ENCODE measurements at places on chromosomes 7 and 10. TPM values are rescaled to one million over a fixed set of nuclear protein-coding genes. Genes with fewer than 3 reads are reported as not detected.

DNA sequence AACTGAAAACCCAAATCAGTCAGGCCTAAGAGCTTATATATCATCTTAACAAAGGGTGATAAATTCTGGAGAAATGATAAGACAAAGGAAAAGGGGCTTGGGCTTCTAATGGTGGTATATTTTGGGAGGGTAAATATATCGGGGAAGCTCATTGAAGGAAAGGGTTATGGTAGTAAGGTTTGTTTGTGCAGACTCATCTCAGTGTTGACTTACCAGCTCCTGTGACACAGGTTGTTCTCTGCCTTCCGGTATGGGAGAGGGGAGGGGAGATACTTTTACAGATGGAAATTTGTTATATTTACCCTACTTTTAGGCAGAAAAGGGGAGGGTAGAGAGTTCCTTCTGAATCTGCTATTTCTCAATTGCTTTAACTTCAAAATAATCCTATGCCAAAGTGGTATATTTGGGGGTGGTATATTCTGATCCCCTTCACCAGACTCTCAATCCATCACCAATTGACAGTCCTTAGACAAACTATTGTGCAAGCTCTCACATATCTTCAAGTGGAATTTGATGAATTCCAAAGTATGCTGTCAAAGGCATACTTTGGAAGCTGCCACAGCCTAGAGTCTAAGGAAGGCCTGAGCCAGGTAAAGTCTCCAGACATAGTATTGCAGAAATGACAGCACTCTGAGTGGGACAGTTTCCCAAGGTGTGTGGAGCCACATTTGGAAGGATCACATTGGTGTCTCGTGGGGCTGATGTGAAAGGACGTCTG lies 13.3 kb upstream of the PAPSS2 start:
- no peak for DNase-seq

DNA sequence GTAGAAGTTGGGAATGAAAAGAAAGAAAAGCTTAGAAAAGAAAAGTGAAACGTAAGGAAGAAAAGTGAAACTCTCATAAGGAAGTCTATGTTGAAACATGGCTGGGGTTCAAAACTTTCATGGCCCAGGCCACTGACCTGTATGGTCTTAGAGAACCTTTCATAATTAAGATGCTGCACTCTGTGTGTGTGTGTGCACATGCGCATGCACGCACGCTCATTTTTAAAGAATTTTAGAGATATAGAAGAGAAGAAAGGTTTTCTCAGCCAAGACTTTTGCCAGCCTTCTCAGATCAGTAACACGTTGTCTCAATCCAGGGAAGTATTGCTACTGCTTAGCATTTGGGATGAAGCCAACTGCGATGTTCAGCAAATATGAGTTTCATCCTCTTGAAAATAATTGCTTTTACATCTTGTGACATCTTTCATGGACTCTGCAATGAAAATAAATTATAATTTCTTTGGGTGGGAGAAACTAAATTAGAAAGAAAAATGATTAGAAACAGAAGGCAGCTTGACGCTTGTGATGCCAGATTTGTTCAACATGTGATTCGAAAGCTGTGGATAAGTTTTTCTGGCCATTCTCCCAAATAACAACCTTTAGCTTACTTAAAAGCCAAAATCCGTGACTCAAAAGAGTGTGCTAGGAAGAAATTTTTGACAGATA lies 16.2 kb upstream of the SLC26A4 start:
- no peak for DNase-seq

- no peak for DNase-seq
These were observed 11.6 kb upstream of the DNMBP start for GRCh38 chr10:100021322-100021721.

DNA sequence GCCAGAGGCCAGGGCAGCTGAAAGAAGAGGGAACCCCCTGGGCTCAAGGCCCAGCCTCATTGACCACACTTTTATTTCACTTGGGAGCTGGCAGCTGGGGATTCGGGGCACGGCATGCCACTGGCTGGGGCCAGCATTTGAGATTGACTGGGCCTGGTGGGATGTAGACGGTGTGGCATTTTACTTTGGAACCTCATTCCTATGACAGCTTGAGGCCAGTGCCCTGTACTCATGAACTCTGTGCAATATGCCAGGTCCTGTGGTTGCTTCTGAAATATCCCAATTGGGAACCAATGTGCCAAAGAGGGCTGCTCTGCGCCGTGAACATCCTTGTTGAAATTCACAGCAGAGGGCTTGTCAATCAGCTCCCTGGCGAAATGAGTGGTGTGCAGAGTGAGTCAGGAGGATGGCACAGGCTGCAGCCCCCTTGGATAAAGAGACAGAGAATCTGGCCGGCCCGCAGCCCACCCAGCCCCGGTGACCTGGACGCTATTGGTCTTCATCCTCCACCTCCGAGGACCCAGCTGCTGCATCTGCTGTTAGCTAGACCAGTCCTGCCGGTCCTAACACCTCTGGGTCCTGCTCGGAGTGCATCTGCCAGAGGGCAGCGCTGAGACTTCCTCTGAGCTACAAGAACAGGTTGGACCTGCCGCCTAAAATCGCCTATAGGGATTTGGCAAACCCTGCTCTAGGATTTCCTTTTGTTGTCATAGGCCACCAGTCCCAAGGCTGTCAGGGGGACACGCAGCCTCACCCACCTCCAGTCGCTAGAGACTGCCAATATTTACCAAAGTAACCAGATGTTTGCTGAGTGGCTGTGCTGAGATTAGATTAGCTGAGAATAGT lies 58.0 kb downstream of the PRKAG2 start:
- DNase-seq, result no peak

DNA sequence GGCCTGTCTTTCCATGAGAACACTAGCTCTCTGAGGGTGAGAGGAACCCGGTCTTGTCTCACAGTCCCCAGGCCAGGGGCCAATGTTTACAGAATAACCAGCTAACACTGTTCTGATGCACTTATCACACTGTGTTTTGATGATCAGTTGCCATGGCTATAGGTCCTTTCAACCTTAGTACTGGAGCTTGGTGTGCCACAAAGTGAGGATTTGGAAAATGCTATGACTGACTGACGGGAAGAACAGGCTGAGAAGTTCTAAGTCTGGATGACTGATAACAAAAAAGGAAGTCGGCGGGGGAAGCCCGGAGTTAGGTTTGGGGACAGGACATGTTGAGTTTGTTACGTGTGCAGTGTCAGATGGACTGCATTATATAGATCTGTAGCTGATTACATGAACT lies 141.8 kb downstream of the CTTNBP2 start:
- DNase-seq, result no peak

- DNase-seq, result no peak
These were observed 227.3 kb upstream of the TCF7L2 start for GRCh38 chr10:112722758-112723157.

GRCh38 chr10:3813267-3813666 lies 28.3 kb upstream of the KLF6 start:
- DNase-seq, result no peak

DNA sequence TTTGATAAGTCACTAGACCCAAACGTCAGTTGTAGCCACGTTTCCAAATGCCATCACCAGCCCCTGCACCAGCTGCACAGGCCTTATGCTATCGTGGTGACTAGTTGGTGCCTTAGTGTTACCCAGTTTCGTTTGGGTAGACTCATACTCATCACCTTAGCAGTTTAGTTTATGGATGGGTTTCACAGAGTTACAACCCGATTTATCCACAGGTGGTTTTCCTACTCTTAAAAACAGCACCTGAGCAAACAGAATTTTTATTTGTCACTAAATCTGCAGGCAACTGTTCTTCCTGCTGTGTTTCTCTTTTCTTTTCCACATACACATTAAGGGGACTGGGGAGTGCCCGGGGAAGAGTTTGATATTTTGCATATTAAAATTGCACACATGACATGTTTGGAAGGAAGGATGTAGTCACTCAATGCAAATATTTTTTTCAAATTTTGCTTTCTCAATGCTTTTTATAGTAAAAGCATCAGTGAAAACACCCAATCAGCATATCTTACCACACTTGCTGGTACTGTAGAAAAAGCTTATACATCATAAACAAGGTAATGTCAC lies 41.6 kb downstream of the PDSS1 start:
- no peak for DNase-seq

DNA sequence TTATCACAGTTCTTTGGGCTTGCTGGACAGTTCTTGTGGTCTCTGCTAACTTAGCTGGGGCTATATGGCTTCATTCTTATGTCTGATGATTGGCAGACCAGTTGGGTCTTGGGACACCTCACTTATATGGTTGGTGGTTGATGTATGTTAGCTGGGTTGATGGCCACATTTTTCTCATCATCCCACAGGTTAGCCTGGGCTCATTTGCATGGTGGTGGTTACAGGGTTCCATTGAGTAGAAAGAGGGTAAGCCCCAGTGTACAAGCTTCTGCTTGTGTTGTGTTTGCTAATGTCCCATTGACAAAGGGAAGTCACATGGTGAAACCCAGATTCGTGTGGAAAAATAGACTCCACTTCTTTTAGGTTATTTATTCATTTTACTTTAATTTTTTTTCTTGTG lies 40.6 kb downstream of the TMEM60 start:
- no peak for DNase-seq

The MAGI2 gene
- total RNA-seq, result 2.9 TPM

- no peak for DNase-seq
These were observed 280.0 kb upstream of the SHH start for GRCh38 chr7:156092307-156092706.

DNA sequence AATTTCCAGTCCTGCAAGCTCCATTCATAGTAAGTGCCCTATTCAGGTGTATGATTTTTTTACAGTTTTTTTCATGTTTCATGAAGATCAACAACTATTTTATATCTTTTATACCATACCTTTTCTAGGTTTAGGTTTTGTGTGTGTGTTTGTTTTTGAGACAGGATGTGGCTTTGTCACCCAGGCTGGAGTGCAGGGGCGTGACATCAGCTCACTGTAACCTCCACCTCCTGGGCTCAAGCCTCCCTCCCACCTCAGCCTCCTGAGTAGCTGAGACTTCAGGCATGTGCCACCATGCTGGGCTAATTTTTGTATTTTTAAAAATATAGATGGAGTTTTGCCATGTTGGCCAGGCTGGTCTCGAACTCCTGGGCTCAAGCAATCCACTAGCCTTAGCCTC lies 35.0 kb downstream of the ARMH3 start:
- DNase-seq, result no peak

GRCh38 chr7:29987083-29987482 lies 2.5 kb downstream of the SCRN1 start:
- no peak for DNase-seq

The ANKRD61 gene
- not detected for total RNA-seq

GRCh38 chr7:121428855-121429489 lies 32.9 kb upstream of the FAM3C start:
- DNase-seq, result no peak

The EGR2 gene
- 0.30 TPM for total RNA-seq

GRCh38 chr7:4675771-4676367 lies 6.2 kb upstream of the FOXK1 start:
- no peak for DNase-seq

The CLRN3 gene
- total RNA-seq, result 25.1 TPM
